HEK293T (cell line): ENCODE measurements at places on chromosomes 5 and 9.
A peak's percentile ranks its signal among the peaks of the same experiment; 100 is the strongest.

GRCh38 chr5:14802541-14802940 lies 69.0 kb downstream of the ANKH start:
- DNase-seq, result no peak

GRCh38 chr5:158499075-158499891 lies 600.4 kb downstream of the EBF1 start:
- DNase-seq, result no peak

DNA sequence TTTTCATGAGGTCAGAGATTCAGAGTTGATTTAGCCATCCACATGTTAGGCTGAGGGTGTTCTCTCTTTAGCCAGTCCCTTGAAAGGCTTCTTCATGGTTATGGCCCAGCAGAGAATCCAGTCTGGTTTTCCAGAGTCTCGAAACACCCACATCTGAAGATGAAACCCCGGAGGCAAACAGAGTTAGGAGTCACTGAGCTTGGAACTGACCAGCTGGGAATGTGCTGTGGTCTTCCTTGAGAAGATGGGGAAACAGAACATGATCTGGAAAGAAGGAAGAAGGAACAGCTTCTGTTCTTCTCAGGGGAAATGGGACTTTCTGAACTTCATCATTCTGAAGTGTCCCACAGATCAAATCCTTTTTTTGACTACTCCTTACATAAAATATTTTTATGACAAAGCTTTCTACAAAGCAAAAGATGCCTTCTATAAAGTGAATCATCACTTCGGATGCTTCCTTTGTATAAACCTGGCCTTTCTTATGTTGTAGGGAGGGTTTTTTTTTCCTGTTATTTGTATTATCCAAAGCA lies 45.4 kb downstream of the ZNF618 start:
- DNase-seq, result no peak

- DNase-seq, result no peak
These were observed 448.4 kb upstream of the ITGA1 start for GRCh38 chr5:52339285-52339684.

DNA sequence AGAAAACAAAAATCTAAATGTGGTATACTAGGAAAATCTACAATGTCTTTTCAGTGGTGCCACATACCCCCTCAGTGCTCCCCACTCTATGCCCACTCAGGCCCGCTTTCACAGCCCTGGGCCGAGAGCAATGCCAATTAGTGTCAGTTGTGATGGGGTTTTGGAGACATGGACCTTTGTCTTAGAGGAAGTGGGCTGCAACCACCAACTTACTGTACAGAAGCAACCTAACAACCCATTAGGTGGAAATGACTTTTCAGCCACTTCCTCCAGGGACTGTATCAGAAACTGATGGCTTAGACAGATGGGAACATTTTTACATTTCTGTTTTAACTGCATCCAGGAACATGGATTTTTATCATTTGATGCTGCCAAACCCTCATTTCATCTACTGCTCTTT lies 268.0 kb downstream of the BNC2 start:
- DNase-seq, result no peak

- DNase-seq, result no peak
These were observed 1628.7 kb downstream of the MAT2B start for GRCh38 chr5:165134155-165134554.

DNA sequence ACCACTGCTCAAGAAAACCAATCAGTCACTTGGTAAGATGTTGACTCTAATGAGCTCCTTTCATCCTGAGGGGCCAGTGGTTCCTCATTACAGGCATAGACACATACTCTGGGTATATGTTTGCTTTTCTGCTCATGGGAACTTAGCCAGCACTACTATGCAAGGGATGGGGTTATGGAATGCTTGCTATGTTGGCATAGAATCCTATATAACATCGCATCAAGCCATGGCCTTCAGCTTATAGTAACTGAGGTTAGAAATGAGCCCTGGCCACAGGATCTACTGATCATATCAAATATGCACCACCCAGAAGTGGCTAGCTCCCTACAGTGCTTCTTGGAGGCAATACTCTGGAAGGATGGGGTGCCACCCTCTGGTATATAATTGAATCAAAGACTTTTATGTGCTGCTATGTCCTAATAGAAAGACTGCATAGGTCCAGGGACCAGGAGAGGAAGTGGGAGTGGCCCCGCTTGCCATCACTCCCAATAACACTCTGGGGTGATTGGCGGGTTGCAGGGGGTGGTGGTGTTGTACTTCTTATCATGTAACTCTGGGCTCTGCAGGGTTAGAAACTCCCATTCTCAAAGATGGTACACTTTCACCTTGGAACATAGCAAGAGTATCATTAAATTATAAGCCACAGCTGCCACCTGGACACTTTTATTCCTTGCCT lies 70.3 kb downstream of the ZNF366 start:
- DNase-seq, result no peak

DNA sequence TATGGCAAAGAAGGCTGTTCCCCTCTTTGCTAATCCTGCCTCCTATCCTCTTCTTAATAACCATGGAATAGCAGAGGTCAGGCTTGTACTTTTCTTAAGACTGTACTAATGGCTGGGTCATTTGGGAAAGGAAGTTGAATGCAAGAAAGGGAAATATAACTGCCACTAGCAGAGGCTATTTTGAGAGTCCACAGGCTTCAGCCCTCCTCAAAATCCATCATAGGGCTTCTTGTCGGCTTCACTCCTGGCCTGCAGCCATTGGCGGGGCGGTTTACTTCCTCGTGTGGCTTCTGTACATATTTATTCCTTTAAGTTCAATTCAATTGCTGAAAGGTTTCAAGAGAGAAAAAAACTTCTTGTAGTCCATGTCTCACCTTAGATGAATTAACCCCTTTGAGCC lies 2.8 kb upstream of the PARP8 start:
- no peak for DNase-seq

DNA sequence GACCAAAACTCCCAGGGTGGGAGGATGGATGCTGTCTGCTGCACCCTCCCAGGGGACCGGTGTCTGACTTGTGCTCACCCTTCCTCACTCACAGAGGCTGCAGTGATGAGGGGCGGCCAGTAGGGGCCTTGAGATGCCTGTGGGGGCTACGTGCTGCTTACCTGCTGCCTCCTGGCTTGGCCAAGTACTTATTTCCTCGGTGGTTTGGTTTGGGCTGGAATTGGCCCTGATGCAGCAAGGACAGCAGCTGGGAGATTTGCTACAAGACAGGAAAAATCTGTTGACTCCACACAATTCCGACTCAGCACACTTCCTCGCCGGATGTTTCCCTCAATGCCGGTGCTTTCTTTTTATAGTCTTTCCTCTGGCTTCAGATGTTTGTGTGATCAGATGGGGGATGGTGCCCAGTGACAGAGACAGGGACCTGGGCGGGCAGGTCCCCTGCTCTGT lies 6.6 kb downstream of the PCDH12 start:
- DNase-seq, result peak; percentile 74

- DNase-seq, result peak; percentile 44
These were observed 68.8 kb downstream of the ELL2 start for GRCh38 chr5:95892784-95893354.
